HepG2 (cell line): ENCODE measurements at places on chromosomes 6 and 20. TPM values are rescaled to one million over a fixed set of nuclear protein-coding genes. Genes with fewer than 3 reads are reported as not detected.

- DNase-seq, result no peak
Measured at GRCh38 chr20:57410398-57410920, 19.3 kb downstream of the RBM38 start.

GRCh38 chr6:6635869-6636268, 47.3 kb downstream of the LY86 start:
- no peak for DNase-seq

- DNase-seq, result no peak
Measured at GRCh38 chr20:53625311-53626129, 31.9 kb upstream of the ZNF217 start.

DNA sequence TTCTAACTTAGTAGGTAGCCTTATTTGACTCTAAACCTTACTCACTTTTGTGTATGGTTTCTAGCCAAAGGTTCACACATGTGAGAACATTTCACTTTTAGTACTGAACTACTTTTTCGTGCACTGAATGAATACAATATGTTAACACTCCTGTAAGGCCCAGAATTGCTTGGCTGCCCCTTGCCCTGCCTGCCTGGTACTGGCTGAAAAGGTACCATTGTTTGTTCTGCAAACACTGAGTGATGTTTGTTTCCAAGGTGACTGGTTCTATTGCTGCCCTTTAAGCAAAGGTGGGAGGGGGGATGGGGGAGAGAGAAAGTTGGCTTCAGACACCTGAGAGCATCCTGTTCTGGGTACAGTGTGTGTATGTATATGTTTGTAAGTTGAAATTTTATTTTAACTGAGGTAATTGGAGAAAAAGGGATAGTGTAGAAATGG, 31.2 kb downstream of the RREB1 start:
- peak; percentile 98 for DNase-seq

GRCh38 chr6:12593771-12594529, 122.6 kb upstream of the PHACTR1 start:
- DNase-seq, result peak; percentile 20

Gene SH3BGRL2
- total RNA-seq, result 28.8 and 49.2 TPM in 2 replicates

Gene ASIP
- not detected in 2 replicates for total RNA-seq
